ENCODE measurements at places on chromosomes 5 and 9. TPM values are rescaled to one million over a fixed set of nuclear protein-coding genes. Genes with fewer than 3 reads are reported as not detected.

- no peak for DNase-seq
Observed at GRCh38 chr5:147075187-147075586, 159.6 kb upstream of the STK32A start.

DNA sequence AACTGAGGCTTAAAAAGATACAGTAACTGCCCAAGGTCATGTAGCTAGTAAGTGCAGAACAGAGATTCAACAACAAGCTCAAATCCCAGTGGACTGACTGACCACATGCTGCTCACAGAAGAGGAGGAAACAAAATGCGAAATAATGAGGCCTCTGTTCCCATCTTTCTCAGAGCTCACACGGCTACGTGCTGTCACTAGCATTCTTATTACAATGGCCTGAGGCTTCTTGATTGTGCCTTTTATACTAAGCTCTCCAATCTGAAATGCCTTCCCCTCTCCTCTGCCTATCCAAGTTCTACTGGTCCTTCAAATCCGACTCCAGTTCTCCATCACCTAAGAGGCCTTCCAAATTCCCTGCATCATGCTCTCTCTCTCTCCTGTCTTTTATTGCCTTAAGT, 26.0 kb downstream of the SGTB start:
- no peak for DNase-seq

DNA sequence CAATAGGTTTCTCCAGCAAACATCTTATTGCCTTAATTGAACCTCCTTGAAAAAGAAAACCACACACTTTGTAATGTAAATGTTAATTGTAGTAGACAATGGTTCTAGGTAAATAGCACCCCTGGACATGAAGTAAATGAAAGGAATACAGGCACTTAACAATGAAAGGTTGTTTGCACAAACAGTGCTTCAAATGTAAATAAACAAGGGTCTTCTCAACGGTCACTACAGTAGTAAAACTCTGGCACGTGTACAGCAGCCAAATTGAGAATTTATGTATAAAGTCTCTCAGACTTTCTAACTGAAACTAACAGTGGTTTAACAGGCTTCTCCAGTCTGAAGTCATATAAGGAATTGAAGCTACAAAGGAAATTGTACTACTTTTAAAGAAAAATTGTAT, 218.3 kb downstream of the MEF2C start:
- DNase-seq, result no peak

DNA sequence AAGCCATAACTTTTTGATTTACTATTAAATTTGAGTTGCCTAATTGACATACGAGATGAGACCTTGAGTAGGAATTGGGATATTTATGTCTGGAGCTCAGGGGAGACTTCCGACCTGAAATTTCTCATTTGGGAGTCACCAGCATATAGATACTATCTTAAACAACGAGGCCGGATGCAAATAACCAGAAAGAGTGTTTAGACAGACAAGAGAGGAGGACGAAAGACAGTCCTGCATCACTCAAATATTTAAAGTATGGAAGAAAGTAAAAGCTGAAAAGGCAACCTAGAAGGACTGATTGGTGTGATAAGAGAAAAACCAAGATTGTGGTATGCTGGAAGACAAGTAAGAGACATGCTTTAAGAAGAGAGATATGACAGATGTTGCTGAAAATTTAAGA, 675.0 kb upstream of the NUDT12 start:
- DNase-seq, result no peak

- no peak for DNase-seq
Observed at GRCh38 chr5:5372511-5372910, 50.0 kb upstream of the ICE1 start.

DNA sequence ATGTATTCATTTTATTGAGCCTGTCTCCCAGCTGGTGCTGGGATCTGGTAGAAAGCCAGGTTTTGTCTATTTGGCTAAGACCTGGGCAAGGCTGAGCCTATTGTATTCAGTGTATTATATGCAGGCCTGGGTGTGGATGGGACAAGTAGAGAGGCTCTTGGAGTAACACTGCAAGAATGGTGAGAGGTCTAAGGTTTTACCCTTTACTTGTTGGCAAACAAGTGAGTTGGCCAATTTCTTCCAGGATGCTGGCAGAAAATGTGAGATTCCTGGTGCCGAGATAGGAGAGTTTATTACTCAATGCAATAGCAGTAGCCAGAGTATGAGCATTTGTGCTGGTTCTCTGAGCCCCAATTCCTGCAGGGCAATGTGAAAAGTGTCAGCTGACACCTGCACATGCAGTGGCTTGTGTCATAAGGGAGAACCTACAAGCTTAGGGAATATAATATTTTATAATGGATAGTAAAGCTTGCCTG, 141.7 kb upstream of the PRLR start:
- no peak for DNase-seq

- DNase-seq, result no peak
Observed at GRCh38 chr5:122727112-122727541, 47.8 kb upstream of the SNX2 start.

GRCh38 chr5:171309276-171310211, 496 bp downstream of the TLX3 start:
- no peak for DNase-seq

DNA sequence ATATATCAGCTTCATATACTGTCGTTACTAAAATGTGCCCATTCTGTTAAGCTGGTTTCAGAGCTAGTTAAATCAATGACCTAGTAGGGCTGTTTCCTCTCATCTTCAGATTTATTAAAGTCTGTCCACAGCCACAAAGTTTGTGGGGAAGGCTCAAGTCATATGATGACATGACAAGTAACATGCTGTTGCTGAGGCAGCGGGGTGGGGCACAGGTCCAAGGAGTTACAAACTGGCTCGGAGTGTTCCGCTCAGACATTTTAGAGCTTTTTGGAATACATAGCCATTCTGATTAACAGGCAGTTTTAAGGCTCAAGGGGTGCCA, 2.7 kb upstream of the ANP32B start:
- no peak for DNase-seq

GRCh38 chr5:103178167-103178566, 58.1 kb downstream of the PPIP5K2 start:
- DNase-seq, result no peak

DNA sequence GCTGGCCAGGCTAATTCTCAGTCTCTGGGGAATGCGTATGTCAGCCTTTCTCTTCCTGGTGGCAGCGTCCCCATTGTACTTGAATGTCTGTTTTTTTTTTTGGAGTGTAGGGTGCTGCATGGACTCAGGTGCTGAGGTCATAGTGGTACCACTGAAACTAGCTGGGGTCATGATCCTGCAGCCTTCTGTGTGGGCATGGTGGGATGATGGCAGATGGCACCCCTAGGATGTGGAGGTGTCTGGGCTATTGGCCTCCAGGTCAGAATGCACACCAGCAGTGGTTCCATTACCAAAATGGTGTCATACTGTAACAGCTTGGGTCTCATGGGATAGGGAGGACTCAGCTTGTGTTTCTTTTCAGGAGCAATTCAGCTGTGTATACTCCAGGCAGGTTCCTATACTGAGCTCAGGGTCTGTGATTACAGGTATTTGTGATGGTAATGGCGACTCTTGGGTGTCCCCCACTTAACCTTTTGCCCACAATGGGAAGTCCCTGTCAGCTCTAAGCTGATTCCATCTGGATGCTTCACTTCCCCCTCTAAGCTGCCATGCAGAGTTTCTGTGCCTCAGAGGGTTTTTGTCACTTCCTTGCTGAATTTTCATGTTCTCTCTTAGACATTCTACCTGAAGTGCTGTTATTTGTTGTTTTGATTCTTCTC, 17.9 kb downstream of the HSD17B4 start:
- no peak for DNase-seq

DNA sequence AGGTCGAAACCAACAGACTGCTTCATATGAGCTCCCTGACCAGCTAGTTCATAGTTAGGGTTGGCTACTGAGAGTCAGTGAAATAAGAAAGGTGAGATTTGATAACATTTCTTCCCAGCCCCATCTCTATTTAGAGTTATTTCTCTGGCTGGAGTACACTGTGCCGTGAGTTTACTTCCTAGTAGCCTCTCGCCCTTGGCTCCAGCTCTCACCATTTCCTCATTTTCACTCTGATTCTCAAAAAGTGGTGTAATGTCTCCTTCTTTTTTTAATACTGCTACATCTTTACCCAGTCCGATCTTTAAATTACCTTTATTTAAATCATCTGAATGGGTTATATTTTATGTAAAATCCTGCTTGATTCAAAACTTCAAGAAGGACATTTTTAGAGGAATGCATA, 100.4 kb upstream of the FAM174A start:
- DNase-seq, result no peak

DNA sequence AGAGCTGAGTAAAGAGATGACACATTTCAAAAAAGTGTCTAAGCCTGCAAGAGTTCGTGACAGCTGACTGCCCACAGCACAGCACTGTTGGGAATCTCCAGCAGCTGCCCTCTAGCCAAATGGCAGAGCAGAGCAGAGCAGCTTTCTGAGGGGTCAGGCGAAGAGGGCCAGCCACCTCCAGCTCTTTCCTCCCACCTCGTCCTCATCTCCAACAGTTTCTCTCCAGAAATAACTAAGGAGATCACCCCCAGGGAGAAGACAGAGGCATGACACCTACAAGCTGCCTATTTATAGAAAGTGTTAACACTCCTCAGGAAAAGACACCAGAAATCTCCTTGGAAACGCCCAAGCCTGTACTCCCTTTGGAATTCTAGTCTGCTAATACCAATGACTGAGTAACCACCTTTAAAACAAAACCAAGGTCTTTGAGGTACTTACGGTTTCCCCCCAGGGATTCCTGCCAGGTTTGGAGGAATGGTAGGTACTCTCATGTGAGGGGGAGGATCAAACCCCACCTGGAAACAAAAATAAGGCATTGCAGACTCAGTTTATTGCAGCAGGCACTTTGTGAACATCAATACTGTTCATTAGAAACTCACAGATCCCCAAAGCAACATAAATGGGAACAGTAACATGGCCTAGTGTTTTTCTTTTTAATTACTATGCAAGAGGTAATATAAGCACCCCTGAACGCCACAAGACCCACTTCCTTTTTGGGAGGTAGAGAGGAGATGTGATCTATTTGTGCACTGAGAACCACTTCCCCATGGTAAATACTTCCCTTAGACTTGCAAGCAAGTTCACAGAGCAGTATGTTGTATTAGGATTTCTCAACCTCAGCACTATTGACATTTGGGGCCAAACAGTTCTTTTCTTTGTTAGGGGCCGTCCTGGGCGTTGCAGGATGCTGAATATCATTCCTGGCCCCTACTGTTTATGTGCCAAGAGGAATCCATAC, 79.3 kb downstream of the TLE1 start:
- DNase-seq, result no peak

CORO2A gene
- 1.9 TPM for total RNA-seq

C9orf153 gene
- 0.84 TPM for total RNA-seq

PLAC8L1 gene
- total RNA-seq, result not detected

SLC6A7 gene
- not detected for total RNA-seq

PCDHB14 gene
- total RNA-seq, result 12.9 TPM

LRRTM2 gene
- total RNA-seq, result 0.20 TPM

HMMR gene
- 0.90 TPM for total RNA-seq

SLC34A1 gene
- not detected for total RNA-seq

CEP120 gene
- 20.7 TPM for total RNA-seq
